Fibroblast of skin of back (primary cell): ENCODE measurements at places on chromosomes 16 and 17.

DNA sequence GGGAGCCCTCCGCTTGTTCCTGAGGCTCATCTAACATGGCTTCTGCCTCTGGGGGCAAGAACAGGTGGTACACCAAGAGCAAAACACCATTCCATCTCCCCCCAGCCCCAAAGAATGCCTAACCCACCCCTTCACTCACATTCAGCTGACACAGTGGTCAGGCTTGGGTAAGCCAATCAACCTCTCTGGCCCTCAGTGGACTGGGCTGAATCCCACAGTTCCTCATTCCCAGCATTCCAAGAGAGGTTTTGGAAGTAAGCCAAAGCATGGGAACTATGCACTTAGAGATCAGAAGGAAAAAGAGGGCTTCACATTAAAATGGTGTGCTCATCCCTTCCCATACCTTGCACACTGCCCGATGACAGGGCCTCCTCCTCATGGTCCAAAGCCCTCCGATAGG, 7.8 kb downstream of the PIGS start:
- peak; percentile 83 for DNase-seq

- peak; percentile 8 for DNase-seq
Measured at GRCh38 chr16:49158029-49158642, 123.5 kb downstream of the CBLN1 start.

DNA sequence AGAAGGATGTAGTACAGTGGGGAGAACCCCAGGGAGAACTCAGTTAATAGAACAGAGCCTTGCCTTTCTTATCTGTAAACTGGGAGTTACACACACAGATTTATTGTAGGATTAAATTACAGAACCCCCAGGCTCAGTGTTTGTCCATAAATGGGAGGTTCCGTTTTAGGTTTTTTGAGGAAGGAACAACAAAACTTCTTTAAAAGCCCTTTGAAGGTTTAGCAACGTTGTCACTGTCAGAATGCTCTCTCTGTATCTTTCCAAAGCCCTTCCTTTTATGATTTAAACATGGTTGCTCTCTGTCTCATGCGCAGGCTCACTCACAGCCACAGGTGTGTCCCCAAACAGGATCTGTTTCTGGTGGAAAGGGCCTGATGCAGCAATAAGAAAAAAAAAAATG, 9.4 kb upstream of the GNA13 start:
- no peak for DNase-seq

DNA sequence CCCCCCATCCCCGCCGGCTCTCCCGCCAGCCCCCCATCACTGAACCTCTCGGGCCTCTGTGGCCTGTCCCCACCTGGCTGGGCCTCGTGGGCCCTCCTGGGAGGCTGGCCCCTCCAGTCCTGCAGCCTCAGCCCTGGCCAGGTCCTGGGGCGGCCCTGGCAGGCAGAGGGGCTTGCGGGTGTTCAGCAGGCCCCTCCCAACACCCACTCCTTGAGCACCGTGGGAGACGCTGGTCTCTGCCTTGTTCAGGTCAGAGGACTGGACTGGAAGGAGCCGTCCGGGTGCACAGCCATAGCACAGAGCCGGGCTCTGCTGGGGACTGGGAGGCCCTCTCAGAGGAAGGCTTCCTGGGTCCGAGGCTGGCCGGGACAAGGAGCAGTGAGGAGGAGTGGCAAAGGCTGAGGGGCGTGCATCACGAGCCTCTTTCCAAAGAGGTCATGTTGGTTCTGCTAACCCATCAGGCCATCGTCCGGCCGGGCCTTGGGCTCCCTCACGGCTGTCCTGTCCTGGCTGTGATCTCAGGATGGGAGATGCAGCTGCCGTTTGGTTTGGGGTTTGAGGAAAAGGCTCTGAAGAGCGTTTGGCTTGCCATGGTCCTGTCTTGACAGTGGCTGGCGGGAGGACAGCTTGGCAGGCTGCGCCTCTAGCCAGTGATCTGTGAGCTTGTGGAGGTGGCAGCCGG, 6.3 kb upstream of the PABPN1L start:
- no peak for DNase-seq

DNA sequence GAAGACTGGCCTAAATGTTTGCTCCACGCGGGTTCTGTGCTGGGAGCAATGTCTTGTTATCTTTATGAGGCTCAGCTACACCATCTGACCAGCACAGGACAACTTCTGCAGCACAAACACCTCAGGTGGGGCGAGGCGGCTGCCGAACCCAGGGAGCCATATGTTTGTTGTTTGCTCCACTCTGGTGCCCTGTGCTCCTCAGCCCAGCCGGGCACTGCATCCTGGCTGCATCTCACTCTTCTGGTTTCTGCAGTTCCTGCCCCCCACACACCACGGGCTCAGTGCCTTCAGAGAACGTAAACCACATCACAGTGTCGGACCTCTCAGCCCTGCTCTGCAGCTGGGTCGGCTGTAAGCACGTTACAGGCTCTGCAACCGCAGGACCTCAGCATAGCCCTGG, 32.4 kb downstream of the MXRA7 start:
- DNase-seq: no peak

DNA sequence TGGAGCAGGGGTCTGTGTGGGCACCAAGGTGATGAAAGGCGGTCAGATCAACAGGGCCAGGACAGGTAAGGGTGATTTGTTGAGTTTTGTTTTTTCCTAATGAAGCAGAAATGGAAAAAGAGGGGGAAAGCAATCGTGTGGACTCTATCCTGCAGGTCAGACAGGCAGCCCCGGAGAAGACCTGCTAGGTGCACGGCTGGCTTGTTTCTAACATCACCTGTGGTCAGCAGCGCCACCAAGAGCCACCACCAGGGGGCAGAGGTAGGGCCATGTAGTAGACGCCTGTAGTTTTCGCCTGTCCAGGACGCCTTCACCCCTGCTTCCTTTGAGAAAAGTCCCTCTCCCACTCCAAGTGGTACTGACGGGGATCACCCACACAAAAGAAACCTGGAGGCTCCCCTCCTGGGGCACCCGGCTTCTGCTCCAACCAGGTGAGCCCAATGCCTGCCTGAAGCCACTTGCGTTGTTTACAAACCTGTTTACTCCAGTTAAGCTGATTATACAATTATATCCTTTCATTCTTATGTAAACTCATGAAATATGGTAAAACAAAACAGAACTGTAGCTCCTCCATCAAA, 54.2 kb upstream of the SEC14L1 start:
- peak; percentile 67 for DNase-seq

DNA sequence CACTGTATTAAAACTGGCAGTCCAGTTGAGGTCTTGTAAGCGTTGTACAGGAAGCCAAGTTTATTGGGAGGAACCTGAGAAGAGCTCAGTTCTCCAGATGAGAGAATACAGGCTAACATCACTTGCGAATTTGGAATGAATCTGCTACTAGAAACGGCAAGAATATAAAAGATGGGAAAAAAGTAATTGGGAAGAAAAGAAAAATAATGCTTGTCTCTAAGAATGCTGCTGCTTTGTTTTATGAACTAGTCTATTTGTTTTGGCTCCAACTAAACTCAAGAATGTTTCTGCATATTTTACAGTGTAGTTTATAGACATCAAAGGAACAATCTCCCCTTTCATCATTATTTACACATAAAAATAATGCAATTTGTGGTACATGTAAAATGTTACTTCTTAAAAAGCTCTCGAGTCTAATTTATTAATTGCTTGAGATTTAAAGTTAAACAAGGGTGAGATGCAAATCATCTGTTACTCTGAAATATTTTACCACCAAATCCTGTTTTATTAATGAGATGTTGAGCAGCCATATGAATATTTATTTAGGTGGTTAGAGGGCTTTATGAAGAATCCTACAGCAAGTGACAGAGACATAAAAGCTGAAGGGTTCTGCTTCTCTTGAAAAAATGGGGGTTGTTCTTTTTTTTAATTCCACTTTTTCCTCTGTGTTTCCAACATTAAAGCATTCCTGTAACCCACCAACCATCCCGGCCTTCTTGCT, 162.1 kb upstream of the AXIN2 start:
- DNase-seq: peak; percentile 40

DNA sequence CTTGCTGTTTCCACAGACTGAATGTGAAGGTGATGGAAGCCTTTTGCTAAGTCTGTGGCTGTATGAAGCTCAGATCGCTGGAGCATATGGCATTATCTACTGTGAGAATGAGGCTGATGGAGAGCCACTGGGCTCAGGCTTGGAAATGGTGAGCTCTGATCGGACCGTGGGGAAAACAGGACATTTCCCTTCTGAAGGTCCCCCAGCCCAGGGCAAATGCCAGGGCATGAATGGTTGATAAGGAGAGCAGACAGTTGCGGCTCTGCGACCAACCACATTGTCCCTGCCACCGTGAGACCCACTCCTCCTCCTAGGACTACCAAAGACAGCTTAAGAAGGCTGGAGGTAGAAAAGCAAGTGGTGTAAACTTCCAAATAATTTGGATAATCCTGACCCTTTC, 4.7 kb upstream of the CUEDC1 start:
- no peak for DNase-seq

- no peak for DNase-seq
Measured at GRCh38 chr16:13463619-13464018, 456.3 kb upstream of the ERCC4 start.

GRCh38 chr17:31595666-31596381, 204.3 kb downstream of the RAB11FIP4 start:
- DNase-seq: no peak

DNA sequence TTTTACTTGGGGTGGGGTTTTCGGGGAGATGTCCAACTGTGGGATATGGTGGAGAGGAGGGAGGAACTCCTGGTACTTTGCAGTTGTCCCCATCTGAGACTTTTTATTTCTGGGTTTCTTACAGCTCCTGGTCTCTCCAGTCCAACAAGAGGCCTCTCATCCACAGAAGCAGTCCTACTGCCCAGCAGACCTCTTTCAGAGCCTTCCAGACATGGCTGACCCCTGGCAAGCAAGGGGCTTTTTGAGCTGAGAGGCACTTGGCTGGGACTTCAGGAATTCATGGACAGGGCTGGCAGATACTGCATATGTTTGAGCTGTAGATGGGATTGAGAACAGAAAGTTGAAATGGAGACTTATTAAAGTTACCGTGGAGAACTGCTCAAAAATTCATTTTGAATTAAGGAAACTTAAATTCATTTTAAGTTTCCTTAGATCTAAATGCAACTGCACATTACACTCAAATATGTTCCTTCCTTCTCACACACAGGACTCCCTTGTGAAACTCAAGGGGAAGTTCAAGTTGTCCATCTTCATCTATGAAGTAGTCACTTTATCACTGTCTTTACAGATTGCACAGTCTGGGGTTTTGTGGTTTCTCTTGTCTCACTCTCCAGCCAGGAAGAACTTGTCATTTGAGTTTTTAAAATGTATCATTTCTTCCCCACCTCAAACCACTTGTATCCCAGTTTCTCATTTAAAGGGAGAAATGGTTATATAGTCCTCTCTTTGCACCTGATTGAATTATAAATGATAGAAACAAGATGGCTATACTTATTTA, 1.1 kb downstream of the LASP1NB start:
- DNase-seq: no peak

- no peak for DNase-seq
Measured at GRCh38 chr16:1793578-1794220, at the start of gene IGFALS. IGFALS (minus strand) TSS chr16:1793705; CDS start chr16:1793652, 53 bp downstream.

- no peak for DNase-seq
Measured at GRCh38 chr16:27195941-27196595, 7.3 kb upstream of the KDM8 start.

DNA sequence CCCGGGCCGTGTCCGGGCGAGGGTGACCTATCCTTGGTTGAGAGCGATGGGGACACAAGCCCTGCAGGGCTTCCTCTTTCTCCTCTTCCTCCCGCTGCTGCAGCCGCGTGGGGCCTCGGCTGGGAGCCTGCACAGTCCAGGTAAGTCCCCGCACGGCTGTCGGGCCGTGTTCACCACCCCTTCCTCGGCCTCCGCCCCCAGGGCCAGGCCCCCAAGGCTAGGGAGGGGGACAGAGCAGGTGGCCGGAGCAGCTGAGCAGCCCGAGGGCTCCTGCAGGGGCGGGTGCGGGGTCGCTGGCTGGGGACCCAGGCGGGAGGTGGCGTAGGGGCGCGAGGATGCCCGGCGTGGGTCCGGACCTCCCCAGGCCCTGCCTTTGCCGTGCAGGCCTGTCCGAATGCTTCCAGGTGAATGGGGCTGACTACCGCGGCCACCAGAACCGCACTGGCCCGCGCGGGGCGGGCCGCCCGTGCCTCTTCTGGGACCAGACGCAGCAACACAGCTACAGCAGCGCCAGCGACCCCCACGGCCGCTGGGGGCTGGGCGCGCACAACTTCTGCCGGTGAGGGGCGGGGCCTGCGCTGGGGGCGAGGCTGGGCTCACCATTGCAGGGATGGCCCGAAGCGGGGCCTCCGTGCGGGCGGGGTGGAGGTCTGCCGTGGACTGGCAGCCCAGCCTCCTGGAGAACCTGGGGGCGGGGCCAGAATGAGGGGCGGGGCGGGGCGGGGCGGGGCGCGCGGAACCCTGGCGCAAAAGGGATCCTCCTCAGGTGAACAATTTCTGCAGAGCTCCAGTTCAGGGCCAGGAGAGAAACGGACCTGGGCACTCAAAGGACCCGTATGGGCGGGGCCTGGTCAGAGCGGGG, 631 bp downstream of the KREMEN2 start:
- DNase-seq: no peak

DNA sequence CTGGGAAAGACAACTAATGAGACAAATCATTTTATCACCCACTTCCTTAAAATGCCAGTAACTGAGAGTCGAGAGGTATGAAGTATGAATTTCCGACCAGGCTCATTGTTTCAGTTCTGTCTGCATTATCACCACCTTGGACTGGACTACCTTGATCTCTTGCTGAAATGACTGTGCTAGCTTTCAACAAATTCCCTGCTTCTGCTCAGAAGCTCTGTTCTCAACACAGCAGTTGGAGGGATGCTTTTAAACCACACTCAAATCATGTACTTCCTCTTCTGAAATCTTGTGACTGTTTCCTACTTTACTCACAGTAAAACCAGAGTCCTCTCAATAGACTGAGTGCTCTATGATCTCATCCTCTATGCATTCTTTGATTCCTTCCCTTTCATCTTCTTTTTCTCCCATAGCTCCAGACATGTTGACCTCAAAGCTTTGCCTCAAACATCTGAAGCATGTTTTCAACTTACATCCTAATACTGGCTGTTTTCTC, 195.8 kb downstream of the KCNJ2 start:
- peak; percentile 73 for DNase-seq

GRCh38 chr16:25027781-25028180, 12.6 kb upstream of the ARHGAP17 start:
- no peak for DNase-seq

DNA sequence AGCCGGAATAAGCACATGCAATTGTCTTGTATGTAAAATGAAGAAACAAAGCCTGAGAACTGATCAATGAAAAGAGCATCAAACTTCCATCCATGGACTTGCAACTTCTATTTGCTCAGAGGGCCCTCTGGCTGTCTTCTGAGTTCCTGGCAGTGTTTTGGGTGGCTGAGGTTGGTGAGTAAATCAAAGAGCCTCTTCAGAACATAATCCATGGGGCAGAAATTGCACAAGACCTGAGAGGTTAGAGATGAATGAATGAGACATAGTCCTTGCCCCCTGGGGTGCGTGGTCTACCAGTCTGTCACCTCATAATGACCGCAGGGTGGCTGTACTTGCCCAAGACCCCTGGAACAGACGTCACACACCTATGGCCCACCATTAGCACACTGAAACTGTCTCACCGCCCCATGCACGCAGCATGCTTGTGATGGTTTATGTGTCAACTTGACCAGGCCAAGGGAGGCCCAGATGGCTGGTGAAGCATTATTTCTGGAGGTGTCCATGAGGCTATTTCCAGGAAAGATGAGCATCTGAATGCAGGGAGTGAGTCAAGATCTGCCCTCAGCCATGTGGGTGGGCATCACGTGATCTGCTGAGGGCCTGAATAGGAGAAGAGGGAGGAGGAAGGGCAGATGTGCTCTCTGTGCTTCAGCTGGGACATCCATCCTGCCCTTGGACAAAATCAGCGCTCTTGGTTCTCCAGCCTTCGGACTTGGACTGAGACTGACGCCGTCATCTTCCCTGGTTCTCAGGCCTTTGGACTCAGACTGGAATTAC, 8.3 kb downstream of the PIK3R6 start:
- peak; percentile 69 for DNase-seq

- no peak for DNase-seq
Measured at GRCh38 chr16:85134076-85134788, 22.0 kb upstream of the CIBAR2 start.
